ENCODE measurements at places on chromosomes 2 and 18.

DNA sequence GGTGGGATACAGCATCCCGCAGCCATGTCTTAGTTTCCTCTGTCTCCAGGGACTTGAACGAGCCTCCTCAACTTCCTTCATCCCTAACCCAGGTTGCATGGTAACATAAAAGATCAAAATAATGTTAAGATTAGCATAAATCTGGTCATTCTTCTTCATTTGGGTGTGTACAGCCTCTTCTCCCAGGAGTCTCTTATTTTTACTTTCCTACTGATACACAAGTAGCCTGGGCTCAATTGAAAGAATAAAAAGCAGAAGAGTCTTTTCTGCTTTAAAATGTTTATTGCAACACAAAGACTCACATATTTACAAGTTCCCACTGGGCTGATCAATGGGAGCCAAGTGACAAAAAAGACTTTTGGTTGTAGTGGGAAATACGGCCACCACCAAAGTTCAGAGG is 137.9 kb upstream of the PID1 start:
- no peak for DNase-seq

- DNase-seq = peak; percentile 80
Observed at GRCh38 chr2:222859786-222860612, 837 bp upstream of the ACSL3 start.

GRCh38 chr2:205765151-205765550 is 82.8 kb downstream of the NRP2 start:
- DNase-seq = no peak

- no peak for DNase-seq
Observed at GRCh38 chr2:5250482-5250881, 441.7 kb upstream of the SOX11 start.

DNA sequence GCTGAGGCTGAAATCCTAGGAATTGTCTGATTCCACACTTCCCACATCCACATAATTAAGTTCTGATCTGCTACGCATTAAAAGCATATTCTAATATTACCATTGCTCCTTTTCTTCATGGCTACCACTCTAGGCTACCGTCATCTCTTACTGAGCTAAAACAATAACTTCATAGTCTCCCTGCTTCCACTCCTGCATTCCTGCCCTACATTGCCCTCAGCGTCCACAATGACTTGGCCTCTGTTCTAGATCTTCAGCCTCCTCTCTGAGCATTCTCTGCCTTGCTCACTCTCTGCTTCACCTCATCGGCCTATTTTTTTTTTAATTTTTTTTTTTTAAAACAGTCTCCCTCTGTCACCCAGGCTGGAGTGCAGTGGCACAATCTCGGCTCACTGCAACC is 15.8 kb upstream of the TLK1 start:
- no peak for DNase-seq

DNA sequence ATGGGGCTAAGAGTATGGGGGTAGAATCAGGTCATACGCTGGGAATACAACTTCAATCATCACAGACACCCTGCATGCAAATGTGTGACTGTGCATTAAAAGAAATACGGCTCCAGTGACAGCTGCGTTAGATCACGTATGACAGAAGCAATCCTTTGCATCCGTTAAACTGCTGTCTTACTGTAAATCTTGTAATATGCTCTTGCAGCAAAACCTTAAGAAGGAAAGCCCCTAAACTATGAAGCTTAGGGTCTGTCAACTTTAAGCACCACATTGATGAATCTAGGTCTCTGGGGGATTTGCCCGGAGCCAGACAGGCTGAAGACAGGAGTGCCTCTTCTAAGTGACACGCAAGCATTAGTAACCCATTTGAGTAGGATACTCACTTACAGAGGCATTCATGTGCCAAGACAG is 84.7 kb upstream of the EML6 start:
- no peak for DNase-seq

- no peak for DNase-seq
Observed at GRCh38 chr2:128468186-128468920, 149.7 kb upstream of the HS6ST1 start.

DNA sequence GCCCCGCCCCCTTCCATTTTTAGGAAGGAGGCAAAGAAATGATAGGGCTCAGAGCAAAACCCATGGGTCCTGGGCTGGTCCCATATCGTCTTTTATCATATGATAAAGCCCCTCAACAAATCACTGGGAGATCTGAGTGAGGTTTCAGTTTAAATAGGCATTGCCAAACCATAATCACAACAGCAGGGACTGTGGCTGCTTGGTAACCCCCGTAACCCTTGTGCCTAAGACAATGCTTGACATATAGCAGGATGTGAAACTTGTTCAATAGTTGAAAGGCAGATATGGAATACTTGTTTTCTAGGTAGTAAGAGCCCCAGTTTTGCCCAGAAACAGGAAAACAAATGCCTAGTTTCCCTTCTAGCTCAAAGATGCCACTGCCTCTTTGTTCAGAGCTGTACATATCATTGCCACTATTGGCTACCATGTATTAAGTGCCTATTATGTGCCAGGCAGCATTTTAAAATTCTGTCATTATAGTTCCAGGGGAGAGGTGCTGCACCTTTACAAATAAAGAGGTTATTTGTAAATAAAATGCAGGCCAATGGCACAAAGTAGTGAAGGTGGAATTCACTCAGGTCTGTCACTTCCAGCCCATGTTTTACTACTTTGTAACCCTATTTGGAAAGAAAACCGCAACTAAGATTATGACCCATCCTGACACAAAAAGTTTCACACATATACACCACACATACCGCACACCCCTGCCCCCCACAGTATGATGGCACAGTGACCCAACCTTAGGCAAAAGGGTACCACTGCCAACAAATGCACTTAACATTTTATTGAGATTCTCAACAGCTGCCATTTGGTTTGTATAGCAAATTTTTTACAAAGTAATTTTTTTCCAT is 14.2 kb downstream of the NAGK start:
- DNase-seq = no peak

- no peak for DNase-seq
Observed at GRCh38 chr2:10717628-10718027, 3.8 kb upstream of the ATP6V1C2 start.

DNA sequence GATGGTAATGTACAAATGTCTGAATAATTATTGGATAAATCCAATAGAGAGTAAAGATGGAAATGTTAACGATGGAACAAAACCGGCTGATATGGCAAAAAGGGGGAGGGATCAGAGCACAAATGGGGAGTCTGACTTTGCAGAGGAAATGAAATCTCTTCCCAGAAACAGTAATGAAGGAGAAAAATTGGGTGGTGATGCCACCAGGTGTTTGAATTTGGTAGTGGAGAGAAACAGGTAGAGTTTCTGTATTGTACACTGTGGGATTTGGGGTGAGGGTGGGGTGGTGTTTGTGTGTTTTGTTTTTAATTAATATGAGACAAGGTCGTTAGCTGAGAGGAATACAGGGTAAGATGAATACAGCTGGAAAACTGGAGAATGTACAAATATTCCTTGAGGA is 20.4 kb upstream of the XDH start:
- no peak for DNase-seq
